ENCODE measurements at places on chromosomes 7 and 10. TPM values are rescaled to one million over a fixed set of nuclear protein-coding genes. Genes with fewer than 3 reads are reported as not detected.

- H3K27ac ChIP-seq = no peak overlapping the region
- H3K4me3 ChIP-seq = no peak overlapping the region
- no peaks in the 10 kb centered on the region for H3K4me1 ChIP-seq
Observed at GRCh38 chr7:103307503-103308231, 10.4 kb downstream of the PMPCB start.

Gene PPA1
- total RNA-seq = 54.3 TPM

Gene KIF20B
- 2.6 TPM for total RNA-seq

GRCh38 chr10:48983648-48984351 is 44.2 kb upstream of the LRRC18 start:
- no peak overlapping the region for H3K4me3 ChIP-seq
- no peak overlapping the region for H3K27ac ChIP-seq

- no peak overlapping the region for H3K4me3 ChIP-seq
- H3K36me3 ChIP-seq = no peaks in the 10 kb centered on the region
- DNase-seq = no peak
- H3K27me3 ChIP-seq = no peaks in the 10 kb centered on the region
- H3K4me1 ChIP-seq = peaks cover 9% of the 10 kb centered on the region
- H3K27ac ChIP-seq = no peak overlapping the region
Observed at GRCh38 chr7:23287612-23288011, 11.5 kb upstream of the MALSU1 start.

Gene WIPF3
- 49.8 TPM for total RNA-seq

Gene TMEM130
- total RNA-seq = 0.97 TPM

Gene NKX2-3
- total RNA-seq = not detected

Gene LIPK
- total RNA-seq = not detected

DNA sequence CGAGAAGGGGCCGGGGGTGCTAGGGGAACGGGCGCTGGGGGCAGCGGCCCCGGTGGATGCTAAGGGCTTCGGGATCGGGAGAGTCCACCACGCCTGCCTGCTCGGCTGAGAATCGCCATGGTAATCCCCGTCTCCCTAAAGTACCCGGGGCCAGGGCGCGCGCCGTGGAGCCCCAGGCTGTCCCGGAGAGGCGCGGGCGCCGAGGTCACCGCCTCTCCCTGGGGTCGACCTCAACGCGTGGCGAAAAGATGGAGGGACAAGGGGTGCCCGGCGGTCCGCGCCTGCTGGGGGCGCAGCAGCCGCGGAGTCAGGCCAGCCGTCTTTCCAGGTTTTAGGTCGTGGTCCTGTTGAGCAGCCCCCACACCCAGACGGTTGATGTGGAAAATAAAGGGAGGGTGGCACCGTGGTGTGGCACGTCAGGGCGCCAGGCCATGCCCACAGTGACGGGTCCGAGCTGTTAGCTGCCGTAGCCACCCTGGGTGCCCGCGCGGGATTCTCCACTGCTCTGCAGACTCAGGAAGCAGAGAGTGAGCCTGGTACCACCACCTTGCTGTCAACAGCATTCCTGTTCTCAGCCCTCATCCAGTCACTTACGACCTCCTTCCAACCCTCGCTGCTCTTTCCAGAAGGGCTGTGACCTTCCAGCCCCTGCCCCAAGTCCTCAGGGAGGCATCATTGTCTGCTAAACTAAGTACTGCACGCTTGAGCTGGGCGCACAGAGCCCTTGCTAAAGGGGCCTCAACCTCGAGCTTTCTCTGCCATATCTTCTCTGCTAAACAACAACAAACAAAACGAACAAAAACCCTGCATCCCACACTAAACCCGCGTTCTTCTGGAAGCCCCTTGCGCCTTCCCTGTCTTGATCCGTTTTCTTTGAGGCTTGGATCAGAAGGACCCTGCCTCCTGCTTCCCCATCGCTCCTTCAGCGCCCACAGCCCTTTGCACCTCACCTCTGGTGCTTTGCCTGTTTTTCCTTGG is 666 bp downstream of the SMKR1 start:
- H3K4me3 ChIP-seq = peak overlapping the region; percentile 35
- no peaks in the 10 kb centered on the region for H3K27me3 ChIP-seq
- no peak for DNase-seq
- H3K27ac ChIP-seq = no peak overlapping the region
- peaks cover 1% of the 10 kb centered on the region for H3K4me1 ChIP-seq
- H3K36me3 ChIP-seq = no peaks in the 10 kb centered on the region

DNA sequence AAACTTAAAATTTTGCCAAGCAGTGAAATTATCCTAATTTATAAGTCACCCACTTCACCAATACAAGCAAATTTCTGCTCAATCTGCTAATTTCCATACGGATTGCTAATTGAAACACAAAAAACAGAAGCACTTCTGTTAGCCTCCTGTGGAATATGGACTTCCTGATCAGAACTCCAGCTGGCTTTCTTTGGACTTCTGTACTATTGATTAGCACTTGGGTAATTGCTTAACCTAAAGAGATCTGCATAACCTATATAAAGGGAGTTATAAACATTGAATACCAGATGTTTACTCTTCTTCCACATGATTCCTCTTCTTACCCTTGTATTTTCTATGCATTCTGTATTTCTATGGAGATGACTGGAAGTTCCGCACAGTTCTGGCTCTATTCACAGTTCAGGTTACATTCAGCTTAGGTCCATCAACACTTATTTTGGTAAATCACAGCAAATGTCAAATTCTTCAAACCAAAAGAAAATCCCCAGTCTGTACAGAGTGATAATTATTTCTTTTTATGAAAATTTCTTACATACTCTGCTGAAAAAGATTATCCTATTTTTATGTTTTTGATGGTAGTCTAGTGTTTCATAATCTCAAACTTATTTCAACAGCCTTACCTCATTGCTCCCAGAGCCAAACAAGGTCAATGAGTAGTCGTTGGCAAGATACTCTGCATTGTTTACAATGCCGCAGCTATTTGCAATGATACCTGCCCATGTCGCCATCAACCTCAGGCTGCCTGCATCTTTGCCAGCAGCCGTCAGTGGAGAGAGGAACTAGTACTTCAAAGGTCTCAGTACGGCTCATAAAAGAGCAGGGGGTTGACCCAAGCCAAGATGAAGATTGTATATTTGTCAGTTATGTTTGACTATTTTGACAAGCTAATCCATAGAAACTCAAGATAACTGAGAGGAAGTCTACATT is 225.6 kb downstream of the AHR start:
- no peaks in the 10 kb centered on the region for H3K4me1 ChIP-seq
- H3K27me3 ChIP-seq = no peaks in the 10 kb centered on the region
- H3K27ac ChIP-seq = no peak overlapping the region
- H3K36me3 ChIP-seq = no peaks in the 10 kb centered on the region

DNA sequence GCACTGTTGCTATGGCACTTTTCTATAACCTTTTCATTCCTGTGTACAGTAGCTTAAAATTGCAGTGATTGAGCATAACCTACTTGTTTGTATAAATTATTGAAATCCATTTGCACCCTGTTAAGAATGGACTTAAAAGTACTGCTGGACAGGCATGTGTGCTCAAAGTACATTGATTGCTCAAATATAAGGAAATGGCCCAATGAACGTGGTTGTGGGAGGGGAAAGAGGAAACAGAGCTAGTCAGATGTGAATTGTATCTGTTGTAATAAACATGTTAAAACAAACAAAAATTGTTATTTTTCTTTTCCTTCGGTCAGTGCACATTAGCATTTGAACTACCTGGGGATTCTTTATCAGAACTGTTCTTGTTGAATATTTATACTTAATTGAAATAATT is 57.1 kb upstream of the BAMBI start:
- H3K4me1 ChIP-seq = peaks cover 3% of the 10 kb centered on the region
- DNase-seq = no peak
- no peaks in the 10 kb centered on the region for H3K27me3 ChIP-seq
- no peak overlapping the region for H3K4me3 ChIP-seq
- H3K36me3 ChIP-seq = no peaks in the 10 kb centered on the region
- no peak overlapping the region for H3K27ac ChIP-seq

- no peak overlapping the region for H3K4me3 ChIP-seq
- no peak overlapping the region for H3K27ac ChIP-seq
- no peak for DNase-seq
- no peaks in the 10 kb centered on the region for H3K27me3 ChIP-seq
- H3K36me3 ChIP-seq = no peaks in the 10 kb centered on the region
Observed at GRCh38 chr10:17365402-17365801, 89.0 kb downstream of the ST8SIA6 start.

Gene CALHM1
- total RNA-seq = not detected

GRCh38 chr7:128035712-128036111 is 4.5 kb upstream of the LRRC4 start:
- no peak overlapping the region for H3K4me3 ChIP-seq
- no peaks in the 10 kb centered on the region for H3K27me3 ChIP-seq

DNA sequence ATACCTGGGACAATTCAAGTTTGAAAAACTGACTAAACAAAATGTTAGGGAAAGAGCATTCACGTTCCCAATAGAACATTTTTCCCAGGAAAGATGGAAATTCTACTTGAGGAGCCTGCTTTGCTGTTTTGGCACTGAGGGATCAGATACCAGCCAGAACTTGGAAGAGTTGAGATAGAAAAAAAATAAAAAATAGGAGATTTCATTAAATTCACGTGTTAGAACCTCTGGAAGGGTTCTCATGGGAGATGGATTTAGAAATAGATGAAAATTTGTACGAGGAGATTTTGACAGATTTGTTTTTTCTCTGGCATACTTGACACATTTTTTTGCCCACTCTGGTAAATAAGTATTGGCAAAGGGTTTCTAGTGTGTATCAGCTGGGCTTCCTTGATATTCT is 63.7 kb downstream of the CELF2 start:
- H3K4me1 ChIP-seq = peaks cover 2% of the 10 kb centered on the region
- no peaks in the 10 kb centered on the region for H3K27me3 ChIP-seq
- no peaks in the 10 kb centered on the region for H3K36me3 ChIP-seq
- H3K27ac ChIP-seq = no peak overlapping the region
- DNase-seq = no peak

DNA sequence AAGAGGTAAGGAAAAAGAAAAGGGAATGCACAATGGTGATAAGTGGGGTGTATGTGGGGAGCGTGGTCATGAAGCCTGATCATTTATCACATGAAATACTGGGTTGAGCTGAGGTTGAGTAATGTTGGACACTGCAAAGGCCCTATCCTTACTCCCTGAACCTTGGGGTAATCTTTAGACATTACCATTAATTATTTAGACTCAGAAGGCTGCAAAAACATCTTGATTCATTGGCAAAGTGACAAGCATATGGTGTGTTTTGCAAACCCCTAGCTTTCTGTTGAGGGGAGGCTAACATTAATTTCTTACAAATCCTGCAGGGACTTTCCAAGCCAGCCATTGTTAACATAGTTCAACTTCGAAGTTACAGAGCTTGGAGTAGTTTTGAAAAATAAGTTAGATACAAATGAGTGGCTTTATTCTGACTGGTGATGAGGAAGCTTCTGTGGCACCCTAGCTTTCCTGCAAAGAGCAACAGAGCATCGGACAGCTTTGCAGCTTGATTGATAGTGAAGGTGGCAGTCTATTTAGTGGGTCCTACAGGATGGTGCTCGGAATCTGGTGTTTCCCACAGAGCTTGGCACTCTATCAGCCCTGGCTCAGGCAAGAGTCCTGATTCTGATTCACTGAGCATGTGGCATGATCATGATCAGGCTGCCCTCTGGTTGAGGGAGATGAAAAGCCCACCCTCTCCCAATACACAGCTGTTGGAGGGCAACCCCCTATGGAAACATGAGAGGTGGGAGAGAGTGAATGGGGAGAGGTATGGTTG is 153.7 kb upstream of the NPVF start:
- H3K4me3 ChIP-seq = no peak overlapping the region
- H3K4me1 ChIP-seq = no peaks in the 10 kb centered on the region
- no peaks in the 10 kb centered on the region for H3K36me3 ChIP-seq
- DNase-seq = no peak
- no peaks in the 10 kb centered on the region for H3K27me3 ChIP-seq

DNA sequence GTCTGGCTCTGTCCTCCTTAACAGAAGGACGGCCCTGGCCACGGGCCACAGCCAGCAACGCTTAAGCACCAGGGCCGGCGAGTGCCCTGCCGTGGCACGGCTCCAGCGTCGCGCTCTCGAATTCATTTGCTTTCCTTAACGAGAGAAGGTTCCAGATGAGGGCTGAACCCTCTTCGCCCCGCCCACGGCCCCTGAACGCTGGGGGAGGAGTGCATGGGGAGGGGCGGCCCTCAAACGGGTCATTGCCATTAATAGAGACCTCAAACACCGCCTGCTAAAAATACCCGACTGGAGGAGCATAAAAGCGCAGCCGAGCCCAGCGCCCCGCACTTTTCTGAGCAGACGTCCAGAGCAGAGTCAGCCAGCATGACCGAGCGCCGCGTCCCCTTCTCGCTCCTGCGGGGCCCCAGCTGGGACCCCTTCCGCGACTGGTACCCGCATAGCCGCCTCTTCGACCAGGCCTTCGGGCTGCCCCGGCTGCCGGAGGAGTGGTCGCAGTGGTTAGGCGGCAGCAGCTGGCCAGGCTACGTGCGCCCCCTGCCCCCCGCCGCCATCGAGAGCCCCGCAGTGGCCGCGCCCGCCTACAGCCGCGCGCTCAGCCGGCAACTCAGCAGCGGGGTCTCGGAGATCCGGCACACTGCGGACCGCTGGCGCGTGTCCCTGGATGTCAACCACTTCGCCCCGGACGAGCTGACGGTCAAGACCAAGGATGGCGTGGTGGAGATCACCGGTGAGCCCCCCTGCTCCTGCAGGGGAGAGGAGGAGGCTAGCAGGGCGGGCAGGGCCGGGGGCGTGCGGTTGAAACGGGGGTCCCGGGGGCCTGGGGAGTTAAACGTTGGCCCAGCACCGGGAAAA is at the start of gene HSPB1:
TSS of gene HSPB1 (plus strand) at position 327 of the 855 bp plus-strand sequence. CDS start at position 367, 40 bp downstream.
- no peaks in the 10 kb centered on the region for H3K27me3 ChIP-seq
- peaks cover 12% of the 10 kb centered on the region for H3K4me1 ChIP-seq
- H3K4me3 ChIP-seq = peak within 1 kb of the TSS; percentile 83
- H3K27ac ChIP-seq = peak within 1 kb of the TSS; percentile 97

DNA sequence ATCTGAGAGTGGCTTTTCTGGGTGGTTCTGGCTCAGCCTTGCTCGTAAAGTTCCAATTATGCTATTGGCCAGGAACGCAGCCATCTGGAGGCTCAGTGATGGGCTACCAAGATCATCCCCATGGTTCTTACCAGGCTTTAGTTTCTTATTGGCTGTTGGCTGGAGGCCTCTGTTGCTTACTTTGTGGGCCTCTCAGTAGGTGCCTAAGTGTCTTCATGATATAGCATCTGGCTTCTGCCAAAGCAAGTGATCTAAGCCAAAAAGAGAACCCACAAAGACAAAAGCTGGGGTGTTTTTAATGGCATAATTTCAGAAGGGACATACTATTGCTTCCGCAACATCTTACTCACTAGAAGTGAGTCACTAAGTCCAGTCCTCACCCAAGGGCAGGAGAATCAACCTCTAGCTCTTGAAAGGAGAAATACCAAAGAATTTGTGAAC is 132.0 kb upstream of the MDFIC start:
- no peak overlapping the region for H3K4me3 ChIP-seq
- H3K27me3 ChIP-seq = no peaks in the 10 kb centered on the region
- no peak overlapping the region for H3K27ac ChIP-seq
- H3K36me3 ChIP-seq = no peaks in the 10 kb centered on the region
- no peak for DNase-seq
- H3K4me1 ChIP-seq = no peaks in the 10 kb centered on the region

- H3K4me1 ChIP-seq = no peaks in the 10 kb centered on the region
- H3K4me3 ChIP-seq = no peak overlapping the region
- no peaks in the 10 kb centered on the region for H3K36me3 ChIP-seq
- no peak overlapping the region for H3K27ac ChIP-seq
Observed at GRCh38 chr7:11181590-11181989, 207.9 kb downstream of the PHF14 start.
